ENCODE measurements at places on chromosomes 7 and 10.
A peak's percentile ranks its signal among the peaks of the same experiment; 100 is the strongest.

GRCh38 chr7:2782565-2782964, 61.5 kb downstream of the GNA12 start:
- DNase-seq: no peak

- no peak for DNase-seq
Measured at GRCh38 chr7:54705436-54705835, 53.6 kb downstream of the SEC61G start.

GRCh38 chr10:90857635-90858460, at the start of gene HTR7:
TSS of gene HTR7 (minus strand) at chr10:90858039. CDS start at chr10:90857671, 368 bp downstream.
- no peak for DNase-seq

DNA sequence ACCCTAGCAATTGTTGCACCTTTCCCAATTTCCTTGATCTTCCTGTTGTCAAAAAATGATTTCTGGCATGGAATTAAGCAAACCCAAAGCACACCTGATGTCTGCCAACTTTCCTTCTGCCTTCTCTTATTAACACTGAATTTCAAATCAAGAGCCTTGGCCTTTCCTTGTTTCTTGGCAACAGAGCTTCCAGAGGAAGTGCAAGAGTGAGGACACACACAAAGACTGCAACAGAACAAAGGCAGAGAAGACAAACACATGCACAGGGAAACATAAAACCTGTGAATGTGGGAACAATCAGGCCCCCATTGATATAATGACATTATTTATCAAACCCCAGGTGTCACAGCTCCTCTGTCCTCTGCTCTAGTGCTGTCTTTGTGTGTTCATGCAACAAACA, 73.0 kb upstream of the IL6 start:
- DNase-seq: peak; percentile 96

DNA sequence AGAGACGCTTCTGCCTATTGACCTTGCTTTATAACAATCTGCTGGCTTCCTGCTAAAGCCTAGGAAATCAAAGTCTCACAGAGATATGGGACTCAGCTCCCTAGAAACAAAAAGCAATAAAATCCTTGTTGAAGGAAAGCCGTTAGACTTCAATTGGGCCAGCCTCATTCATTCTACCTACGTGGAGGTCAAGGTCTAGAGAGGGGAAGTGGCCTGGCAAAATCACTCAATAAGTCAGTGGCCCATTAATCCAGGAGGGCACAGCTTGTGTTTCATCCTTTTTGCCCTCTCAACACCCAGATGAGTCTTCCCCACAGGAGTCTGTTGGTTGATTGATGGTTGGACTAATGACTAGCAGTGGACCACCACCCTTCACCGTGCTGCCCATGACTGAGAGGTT, 40.5 kb upstream of the ACSL5 start:
- no peak for DNase-seq

DNA sequence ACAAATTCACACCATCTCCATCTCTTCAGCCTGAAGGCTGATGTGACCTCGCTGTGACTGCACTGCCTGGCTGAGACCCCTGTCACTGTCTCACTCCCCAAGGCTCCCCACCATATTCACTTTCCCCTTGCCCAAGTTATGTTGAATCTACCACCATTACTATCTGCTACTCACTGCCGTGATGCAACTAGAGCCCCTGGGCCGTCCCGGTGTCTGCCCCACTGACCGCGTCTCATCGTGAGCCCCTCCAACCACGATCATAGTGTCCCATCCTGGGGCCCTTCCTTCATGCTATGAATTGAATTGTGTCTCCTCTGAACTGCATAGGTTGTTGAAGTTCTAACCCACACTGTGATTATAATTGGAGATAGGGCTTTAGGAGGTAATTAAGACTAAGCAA, 71.9 kb upstream of the CHST15 start:
- DNase-seq: no peak

DNA sequence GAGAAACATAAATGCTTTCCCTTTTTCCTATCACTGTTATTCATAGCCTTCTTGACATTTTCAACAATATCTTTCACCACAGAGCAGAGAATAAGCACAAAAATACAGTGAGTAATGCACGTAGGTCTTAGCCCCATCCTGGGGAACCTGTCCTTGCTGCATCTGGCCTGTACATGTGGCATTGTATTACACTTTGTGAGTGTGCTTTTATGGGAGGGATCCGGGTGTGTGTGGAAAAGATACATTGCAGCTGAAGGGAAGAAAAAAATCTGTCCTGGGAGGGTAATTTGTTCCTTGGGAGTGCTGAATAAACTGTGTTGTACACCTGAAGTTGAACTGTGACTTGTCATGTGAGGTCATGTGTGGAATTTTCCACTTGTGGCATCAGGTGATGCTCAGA, 422.7 kb upstream of the LRGUK start:
- DNase-seq: no peak

GRCh38 chr10:77377034-77377433, 260.6 kb downstream of the KCNMA1 start:
- DNase-seq: no peak

DNA sequence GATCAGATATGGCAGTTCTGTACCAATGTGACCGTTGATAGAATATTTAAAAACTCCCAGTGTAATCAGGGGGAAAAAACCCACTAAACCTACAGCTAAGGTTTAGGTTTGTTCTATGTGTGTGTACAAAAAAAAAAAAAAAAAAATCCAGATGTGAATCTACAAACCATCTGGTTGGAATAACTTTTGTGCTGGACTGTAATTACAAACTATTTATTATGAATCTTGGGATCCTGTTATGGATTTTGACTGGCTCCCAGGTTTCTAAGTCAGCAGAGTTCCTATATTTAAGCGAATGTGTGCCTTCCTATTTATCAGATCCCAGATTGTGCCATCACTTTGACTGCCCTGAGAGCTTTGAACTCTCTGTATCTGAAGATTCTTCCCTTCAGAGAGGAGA, 29.1 kb downstream of the BMPER start:
- DNase-seq: no peak

DNA sequence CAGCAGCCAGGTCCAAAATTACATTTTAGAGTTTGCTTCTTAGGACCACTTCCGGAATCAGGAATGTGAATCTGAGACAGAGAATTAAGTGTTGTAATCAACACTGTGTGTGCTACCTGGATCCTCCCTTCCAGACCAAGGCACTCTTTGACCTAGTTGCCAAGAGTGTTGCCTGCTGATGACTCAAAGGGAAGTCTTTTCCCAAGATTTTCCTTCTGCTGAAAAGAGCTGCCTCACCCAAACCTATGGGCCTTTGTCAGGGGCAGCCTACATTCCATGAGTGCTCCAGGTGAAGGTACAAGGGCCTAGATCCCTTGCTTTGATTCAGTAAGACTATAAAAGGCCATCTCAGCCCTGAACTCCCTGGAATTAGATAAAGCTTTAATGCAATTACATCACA, 712.5 kb upstream of the ANKRD30A start:
- DNase-seq: no peak

- no peak for DNase-seq
Measured at GRCh38 chr7:149670288-149670687, 103.1 kb downstream of the ZNF467 start.

DNA sequence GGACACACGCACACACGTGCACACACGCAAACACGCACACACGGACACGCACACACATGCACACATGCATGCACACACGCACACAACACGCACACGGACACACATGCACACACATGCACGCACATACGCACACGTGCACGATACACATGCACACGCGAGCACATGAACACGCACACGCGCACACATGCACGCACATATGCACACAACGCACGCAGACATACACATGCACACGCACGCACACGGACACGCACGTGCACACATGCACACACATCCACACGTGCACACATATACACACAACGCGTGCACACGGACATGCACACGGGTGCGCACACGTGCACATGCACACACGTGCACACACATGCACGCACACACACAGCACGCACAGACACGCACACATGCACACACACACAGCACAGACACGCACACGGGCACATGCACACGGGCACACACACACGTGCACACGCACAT, 17.3 kb upstream of the GPER1 start:
- no peak for DNase-seq

DNA sequence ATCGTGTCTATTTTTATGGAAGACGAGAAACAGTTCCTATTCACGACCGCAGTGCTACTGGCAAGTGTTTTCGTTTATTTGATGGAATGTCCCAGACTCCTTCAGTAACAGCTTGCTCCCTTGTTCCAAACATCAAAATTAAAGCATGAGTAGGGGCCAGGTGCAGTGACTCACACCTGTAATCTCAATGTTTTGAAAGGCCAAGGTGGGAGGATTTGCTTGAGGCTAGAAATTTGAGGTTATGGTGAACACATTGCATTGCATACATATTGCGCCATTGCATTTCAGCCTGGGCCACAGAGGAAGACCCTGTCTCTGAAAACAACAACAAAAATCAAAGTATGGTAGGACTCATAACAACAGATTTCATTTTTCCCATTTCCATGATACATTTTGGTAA, 22.8 kb downstream of the PTTG1IP2 start:
- DNase-seq: no peak

- no peak for DNase-seq
Measured at GRCh38 chr7:93160410-93160809, 12.2 kb upstream of the SAMD9L start.

- DNase-seq: no peak
Measured at GRCh38 chr10:38112159-38112558, 18.0 kb downstream of the ZNF37A start.

DNA sequence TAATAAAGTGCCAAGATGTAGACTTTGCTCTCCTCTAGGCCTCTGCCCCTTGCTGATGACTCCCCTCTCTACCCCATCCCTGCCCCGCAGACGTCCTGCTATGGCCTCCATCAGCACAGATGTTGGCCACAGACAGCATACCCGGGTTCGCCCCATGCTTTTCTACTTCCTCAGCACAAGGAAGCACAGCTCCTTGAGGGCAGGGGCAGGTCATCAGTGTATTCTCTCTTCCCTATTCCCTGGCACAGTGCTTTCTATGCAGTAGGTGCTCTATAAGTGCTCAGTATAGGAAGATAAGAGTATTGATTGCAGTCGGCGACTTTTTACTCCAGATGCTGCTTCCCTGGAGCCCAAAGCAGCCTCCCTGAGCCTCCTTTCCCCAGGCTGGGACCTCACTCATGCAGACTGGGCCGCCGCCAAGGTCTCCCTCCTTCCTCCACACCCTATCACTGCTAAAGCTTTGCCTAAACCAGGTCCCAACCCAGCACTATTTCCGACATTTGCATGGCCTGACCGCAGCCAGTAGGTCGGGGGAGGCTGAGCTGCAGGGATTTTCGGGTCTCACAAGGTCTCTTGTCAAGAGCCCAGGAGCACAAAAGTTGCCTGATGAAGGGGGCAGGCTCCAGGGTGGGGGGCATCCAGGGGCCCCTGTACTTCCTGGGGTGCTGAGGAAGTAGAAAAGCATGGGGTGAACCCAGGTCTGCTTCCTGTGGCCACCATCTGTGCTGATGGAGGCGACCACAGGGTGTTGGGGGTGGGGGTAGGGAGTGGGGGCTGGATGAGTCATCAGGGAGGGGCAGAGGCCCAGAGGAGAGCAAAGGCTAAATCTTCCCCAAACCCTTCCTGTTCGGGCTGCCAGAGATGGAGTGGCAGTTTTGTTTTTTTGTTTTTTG, 8.0 kb downstream of the CALHM3 start:
- no peak for DNase-seq

- DNase-seq: no peak
Measured at GRCh38 chr7:36037121-36037662, 115.9 kb upstream of the EEPD1 start.

DNA sequence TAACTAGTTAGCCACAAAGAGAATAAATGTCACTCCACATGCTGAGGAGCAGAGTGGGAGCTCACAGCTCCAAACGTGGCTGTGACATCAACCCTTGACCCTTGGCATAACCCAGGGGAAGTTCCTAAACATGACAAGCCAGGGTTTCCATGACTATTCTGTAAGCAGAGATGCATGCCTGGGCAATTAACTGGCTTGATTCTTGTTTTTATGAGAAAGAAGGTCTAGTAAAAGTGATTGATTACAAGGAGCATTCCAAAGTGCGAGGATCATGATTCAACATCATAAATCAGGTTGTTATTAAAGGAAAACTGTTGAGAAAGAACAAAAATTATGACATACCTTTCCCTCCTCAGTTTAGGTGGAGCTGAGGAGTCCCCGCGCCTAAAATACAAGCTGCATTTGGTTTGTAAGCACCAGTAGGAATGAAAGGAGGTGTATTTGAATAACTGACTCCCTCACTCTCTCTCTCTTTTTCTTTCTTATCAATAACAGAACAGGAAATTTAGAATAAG, 108.4 kb downstream of the SFMBT2 start:
- no peak for DNase-seq

DNA sequence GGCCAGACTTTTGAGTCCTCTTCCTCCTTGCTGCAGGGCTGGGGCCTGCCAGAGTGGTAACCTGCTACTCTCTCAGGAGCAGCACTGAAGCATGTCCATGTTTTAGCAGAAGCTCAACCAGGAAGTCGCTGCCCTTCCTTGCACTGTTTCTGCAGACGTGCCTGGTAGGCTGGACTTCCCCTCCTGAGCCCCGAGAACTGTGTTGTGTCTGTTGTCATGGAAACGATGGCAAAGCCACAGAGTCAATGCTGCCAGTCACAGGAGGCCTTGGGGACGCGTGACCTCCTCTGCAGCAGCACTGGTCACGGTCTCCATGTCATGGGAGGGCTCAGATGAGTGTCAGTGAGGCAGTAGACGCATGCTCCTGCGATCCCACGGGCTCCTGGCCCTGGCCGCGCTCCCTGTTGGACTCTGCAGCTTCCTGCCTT, 145.5 kb downstream of the FANK1 start:
- DNase-seq: no peak

- no peak for DNase-seq
Measured at GRCh38 chr7:149819961-149820340, 18.2 kb upstream of the ZNF862 start.

GRCh38 chr10:127648885-127649284, 88.1 kb upstream of the FOXI2 start:
- no peak for DNase-seq

- DNase-seq: no peak
Measured at GRCh38 chr10:18334116-18334867, 194.1 kb downstream of the CACNB2 start.

- DNase-seq: no peak
Measured at GRCh38 chr10:13491747-13492360, 37.0 kb downstream of the BEND7 start.

GRCh38 chr10:119588071-119588470, 8.7 kb downstream of the TIAL1 start:
- no peak for DNase-seq

GRCh38 chr7:461117-461452, 58.6 kb downstream of the PDGFA start:
- DNase-seq: no peak

- no peak for DNase-seq
Measured at GRCh38 chr7:41134300-41135255, 568.3 kb downstream of the INHBA start.

GRCh38 chr10:63094881-63095280, 38.2 kb upstream of the NRBF2 start:
- no peak for DNase-seq

DNA sequence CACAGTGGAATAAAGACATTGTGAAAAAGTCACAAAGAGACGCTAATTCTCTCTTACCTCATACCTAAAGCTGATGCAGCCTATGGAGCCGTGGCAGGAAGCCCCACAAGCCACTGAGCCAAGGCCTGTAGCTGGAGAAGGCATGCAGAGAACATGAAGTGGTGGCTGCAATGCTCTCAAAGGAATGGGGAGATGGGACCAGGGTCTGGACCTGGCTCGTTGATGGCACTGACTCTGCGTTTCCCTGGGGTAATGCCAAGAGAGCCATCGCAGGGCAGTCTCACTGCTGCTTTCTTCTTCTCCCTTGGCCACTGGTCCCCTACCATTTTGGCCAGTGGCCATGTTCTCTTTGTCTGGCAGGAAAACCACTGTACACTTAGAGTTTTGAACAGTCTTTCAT, 329.9 kb upstream of the ZMIZ1 start:
- no peak for DNase-seq

Data from NCI-H748 treated with DMSO at 0.1 percent for 48 hours (cell line).